ENCODE measurements at places on chromosomes 1 and 21.

GRCh38 chr1:39919545-39919944 is 17.8 kb upstream of the MYCL start:
- DNase-seq, result peak; percentile 36

- no peak for DNase-seq
Measured at GRCh38 chr1:47849005-47849521, 148.1 kb downstream of the TRABD2B start.

DNA sequence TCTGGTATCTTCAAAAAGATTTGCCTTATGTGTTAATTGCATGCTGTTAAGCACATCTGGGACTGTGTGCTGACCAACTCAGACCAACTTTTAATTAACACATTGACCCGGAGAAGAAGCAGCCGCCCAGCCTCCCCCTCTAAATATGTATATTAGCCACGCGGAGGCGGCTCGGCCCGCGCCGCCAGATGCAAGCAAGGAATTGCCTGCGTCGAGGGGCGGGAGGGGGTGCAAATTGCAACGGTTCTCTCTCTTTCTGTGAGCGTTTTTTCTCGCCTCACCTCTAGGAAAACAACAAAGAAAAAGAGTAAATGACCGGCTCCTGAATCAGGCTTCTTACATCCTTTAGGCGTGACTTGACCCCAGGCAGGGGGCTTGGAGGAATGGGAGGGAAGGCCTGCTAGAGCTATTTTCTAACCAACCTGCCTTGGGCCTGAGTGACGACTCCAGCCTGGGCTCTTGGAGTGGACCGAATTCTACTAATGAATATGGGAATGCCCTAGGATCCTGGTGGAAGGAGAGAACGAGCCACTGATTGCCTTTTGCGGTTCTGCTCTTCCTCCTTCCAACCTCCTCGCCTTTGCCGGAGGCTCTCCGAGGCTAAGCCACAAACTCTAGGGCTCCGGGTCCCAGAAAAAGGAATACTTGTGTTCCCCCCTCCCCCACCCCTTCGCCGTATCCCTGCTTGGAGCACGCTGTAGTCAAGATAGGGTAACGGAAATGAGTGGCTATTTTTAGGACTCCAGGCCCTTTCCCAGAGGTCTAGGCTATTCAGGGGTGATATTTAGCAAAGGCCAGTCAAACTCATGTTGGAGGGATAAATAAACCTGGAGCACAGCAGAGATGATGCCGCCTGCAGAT is 417.0 kb upstream of the ESRRG start:
- no peak for DNase-seq

- DNase-seq, result no peak
Measured at GRCh38 chr1:166062421-166063070, 104.3 kb downstream of the FAM78B start.

- no peak for DNase-seq
Measured at GRCh38 chr1:64691626-64692025, 53.2 kb upstream of the RAVER2 start.

DNA sequence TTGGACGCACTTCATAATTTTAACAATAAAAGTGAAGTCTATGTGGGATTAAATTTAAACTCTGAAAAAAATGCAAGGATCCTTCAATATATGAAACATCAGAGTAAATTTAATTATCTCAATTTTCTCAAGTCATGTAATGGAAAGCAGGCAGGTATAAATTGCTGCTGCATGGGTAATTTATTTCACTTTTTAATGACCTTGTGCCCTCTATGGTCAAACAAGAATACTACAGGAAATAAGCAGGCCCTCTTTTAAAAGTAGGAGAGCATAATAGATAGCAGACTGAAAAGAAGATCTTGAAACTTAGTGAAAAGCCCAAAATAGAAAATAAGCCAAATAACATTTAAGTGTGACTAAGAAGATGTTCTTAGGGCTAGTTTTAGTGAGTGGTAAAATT is 22.9 kb downstream of the BCAS2 start:
- no peak for DNase-seq

DNA sequence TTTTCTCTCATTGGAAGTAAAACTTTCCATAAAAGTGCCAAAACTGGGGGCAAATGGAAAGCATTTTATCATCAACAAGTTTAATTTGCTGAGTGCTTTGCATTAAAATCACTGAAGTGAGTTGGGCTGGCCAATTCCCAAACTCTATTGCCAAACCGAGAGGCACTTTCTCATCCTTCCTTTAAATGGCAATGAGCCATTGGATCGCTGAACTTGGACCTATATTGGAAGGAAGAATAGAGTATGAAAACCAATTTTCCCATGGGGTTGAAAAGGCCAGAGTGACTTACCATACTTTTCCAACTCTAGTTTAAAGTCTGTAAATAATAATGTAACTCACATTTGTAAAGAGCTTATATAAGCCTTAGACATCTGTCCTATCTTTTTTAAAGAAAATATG is 189.1 kb upstream of the C1orf87 start:
- no peak for DNase-seq

GRCh38 chr1:224534731-224535130 is 81.4 kb upstream of the CNIH3 start:
- no peak for DNase-seq

- no peak for DNase-seq
Measured at GRCh38 chr1:31702836-31703404, 897 bp downstream of the COL16A1 start.

- no peak for DNase-seq
Measured at GRCh38 chr1:175543447-175543846, 199.9 kb downstream of the TNR start.

GRCh38 chr21:31480228-31480627 is 136.2 kb upstream of the TIAM1 start:
- DNase-seq, result no peak

DNA sequence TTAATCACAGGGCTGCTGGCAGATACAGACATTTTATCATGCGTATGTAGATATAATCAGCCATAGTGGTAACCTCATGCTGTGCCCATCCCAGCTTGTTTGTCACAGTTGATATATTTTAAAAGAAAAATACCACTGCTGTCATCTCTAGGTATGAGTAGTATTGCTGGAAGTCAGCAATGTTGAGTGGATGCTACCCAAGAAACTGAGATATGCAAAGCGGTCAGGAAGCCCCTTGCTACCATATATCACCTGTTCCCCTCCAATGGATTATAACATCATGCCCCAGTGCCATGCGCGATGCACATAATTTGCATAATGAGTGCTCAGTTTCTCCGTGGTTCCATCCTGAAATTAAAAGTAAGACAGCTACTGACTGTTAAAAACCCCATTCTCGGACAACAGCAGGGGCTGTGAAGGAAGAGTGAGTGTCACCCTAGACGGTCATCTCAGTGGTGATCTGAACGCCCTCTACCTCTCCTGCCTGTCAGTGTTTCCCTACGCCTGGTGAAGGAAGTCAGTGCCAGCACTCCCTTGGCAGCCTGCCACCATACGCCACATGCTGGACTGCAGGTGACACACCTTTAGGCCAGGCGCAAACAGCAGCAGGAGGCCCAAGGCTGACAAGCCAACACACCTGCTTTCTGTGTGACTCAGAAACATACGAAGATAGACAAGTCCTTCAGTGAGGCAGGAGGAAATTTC is 2.7 kb downstream of the IL10RB start:
- DNase-seq, result peak; percentile 97
